Stimulated activated CD4-positive, alpha-beta T cell treated with anti-CD3 and anti-CD28 coated beads, Interleukin-1b, Interleukin-23, amount 100 ng/mL, for 48 hours (primary cell): ENCODE measurements at places on chromosomes 13 and 19.

DNA sequence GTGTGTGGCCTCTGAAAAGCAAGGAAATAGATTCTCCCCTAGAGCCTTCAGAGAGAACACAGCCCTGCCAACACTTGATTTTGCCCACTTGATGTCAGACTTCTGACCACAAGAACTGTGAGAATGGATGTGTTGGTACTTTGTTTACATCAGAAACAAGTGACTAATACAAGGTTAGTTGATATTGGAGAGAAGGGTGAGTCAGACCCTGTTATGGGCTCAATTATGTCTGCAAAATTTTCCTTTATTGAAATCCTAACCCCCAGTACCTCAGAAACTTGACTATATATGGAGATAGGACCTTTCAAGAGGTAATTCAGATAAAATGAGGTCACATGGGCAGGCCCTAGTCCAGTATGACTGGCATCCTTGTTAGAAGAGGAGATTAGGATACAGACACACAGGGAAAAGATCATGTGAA, 226.7 kb downstream of the RFC3 start:
- DNase-seq: no peak

GRCh38 chr19:3125900-3126524, 9.8 kb upstream of the GNA15 start:
- DNase-seq: peak; percentile 75

DNA sequence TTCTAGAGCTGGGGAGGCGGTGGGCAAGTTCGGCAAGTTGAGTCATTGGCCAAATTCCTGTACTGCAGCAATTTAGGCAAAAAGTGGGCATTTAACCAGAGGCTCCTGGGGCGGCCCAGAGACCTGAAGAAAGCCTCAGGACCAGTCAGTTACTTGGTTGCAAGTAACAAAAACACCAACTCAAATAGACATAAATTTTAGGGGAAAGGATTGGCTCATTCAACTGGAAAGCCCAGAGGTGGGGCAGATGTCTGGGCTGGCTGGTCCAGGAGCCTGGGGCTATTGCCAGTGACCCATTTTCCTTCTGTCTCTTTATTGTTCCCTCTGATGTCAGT, 97.1 kb downstream of the SIPA1L3 start:
- no peak for DNase-seq

GRCh38 chr13:20193907-20194631, 1.3 kb upstream of the GJB2 start:
- DNase-seq: peak; percentile 30

- DNase-seq: no peak
Measured at GRCh38 chr13:74869846-74870245, 612.1 kb downstream of the TBC1D4 start.

DNA sequence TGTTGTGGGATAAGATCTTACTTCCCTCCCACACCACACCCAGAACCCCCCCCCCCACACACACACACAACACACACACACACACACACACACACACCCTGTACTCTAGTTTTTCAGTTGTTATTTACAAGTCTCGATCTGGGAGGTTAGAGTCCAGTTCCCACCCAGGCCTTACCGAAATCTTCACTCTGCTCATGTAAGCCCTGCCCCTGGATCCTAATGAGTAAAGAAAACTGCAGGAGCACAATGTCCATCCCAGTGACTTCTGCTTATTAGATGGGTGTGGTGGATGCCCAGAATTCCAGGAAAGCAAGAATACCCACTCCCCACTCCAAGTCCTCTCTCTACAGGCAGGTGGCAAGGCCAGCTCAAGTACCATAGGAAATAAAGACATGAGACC, 23.0 kb downstream of the STARD13 start:
- no peak for DNase-seq

DNA sequence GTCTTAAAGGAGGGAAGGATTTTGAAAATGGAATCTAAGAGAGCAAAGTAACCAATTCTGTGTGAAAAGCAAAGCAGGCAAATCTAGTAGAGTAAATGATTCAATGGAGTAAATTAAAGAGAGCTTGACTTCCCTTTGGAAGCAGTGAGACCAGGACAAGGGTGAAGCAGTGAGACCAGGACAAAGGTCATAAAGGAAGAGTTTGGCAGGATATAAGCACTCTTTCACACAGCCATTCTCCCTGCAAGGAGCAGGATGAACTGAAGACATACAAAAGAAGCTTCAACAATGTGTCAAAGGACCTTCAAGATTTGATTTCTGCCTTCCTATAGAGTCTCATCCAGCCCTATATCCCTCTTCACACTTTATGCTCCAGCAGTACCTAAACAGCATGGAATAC, 123.8 kb downstream of the ENOX1 start:
- no peak for DNase-seq

DNA sequence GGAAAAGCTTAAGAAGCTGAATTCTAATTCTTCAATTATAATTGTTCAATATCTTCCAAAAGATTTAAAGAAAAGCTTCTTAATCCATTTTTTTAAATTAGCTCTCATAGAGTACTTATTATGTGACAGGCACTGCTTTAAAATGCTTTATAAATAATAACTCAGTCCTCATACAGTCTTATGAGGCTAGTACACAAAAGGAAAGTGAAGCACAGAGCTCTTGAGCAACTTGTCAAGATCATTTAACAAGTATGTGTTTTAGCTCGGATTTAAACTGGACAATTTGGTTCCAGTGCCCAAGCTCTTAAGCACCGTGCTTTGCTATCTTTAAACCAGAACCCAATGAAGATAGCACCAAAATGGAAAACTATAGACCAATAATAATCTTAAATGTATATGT, 106.1 kb downstream of the DHRS12 start:
- DNase-seq: no peak

DNA sequence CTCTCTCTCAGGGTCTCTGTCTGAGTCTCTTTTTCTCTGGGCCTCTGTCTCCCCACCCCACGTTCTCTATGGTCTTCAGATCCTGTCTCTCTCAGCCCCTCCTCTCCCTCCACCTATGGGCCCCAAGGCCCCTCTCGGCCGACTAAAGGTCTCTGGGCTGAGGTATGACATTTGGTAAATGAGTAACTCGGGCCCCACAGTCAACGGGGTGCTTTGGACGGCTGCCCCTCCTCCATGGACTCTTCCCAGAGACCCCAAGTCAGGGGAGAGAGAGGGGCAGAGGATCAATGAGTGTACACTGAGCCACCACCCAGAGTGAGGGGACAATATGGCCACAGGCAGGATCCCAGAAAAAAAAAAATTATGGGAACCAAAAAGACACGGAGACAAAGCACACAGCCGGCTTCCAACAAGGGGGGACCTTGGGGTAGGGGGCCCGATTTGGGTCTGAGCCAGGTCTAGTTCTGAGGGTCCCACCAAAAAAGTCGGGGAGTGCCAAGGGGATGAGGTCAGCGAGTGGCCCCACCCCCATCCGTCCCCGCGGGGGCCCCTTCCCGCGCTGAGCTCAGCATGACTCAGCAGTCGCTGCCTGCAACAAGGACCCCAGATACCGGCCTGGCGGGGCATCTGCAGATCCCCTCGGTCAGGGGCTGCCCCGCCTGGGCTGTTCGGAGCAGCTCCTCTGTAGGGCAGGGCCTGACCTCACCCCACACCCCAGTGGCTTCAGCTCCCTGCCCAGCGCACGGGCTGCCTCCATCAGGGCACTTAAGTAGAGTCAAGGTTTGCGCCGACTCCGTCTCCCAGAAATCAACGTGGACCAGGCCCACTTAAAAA, 1.5 kb upstream of the FTL start:
- peak; percentile 78 for DNase-seq

DNA sequence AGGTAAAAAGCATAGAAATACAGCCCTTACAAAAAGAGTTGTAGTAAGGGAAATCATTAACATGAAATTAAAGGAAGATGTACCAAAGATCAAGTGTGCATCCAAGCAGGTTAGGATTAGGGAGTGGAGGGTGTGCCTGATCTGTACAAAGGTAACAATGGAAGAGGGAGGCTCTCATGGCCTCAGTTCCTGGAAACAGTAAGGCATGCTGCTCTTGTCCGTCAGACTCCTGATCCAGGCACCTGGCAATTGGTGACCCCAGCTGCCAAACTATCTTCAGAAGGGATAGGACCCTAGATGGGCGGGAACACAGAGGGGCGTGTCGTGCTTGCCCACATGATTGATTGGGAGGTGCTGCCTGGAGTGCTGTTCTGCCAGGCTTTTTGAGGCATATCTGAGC, 4.5 kb downstream of the TEX26 start:
- no peak for DNase-seq

DNA sequence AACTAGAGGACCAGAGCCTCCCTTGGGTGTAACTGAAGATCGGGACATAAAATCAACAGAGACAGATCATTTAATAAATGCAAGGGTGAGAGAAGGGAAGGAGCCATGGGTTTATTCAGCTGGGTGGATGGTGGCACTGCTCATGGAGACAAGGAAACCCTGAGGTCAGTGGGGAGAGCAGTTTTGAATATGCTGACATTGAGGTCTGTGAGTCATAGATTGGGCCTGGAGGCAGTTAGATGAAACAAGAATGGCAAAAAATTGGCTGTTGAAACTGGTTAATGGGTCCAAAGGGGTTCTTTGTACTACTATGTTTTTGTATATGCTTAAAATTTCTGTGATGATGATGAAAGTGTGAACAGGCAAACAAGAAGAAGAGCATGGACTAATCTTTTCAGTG, 5.1 kb upstream of the GTF3A start:
- DNase-seq: no peak

DNA sequence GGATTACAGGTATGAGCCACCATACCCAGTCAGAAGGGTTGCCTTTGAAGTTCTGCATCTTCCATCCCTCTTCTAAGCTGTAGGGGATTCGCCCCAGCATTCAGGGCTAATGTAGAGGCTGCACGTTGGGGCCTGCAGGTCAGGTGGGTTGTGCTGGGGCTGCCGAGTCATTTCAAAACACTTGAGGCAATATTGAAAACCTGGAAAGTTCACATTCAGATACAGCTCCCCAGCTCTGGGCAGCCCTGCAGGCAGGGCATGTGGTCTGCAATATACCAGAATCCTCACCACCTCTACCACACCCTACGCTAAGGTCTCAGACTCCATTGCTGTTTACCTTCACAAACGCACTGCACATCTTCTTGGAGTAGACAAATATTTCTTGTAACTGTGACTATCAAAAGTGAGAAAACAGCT, 24.6 kb downstream of the CCNE1 start:
- DNase-seq: peak; percentile 66

- DNase-seq: no peak
Measured at GRCh38 chr13:100980171-100980570, 305.6 kb upstream of the TMTC4 start.

DNA sequence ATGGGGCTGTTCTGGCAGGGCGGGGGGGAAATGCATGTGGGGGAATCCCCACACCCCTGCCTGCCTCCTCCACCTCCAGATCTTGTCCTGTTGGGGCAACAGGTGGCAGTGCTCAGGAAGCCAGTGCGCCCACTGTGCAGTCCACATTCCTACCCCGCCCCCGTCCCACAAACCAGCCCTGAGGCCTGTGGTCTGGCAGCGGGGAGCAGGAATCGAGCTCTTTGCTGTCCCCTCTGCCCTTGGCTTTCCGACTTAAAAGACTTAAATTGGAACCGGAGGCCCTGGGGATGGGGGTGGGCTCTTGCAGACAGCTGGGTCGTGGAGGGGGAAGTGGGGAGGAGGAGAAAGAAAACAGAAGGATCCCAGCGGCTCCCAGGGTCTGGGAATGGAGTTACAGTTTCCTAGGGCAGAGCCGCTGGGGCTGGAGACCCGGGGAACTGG, 4.3 kb downstream of the NANOS3 start:
- DNase-seq: no peak

DNA sequence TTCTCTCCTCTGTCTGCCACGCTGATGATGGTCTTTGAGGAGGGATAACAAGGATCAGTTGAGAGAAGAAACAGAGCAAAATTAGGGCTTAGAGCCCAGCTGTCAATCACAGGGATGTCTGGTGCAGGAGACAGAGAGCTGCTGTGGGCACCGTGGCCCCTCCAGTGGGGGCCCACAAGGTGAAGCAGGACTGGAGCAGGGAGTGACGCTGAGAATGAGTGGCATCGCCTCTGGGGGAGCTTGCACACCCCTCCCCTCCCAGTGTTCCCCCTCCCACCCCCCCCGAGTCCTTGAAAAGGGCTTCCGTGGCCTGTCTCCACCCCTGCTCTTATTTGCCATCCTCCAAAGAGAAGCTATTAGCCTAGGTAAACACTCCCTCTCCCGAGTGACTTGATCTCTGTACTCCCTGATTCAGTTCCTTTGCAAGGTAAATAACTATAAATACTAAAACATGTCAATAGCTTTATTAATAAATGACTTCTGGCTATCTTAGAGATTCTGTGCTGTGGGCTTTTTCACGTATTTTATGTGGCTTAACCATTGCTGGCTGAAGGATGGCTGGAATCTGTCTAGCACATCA, 440.0 kb downstream of the ZNF536 start:
- DNase-seq: no peak

GRCh38 chr13:79281339-79281747, 124.7 kb downstream of the RBM26 start:
- no peak for DNase-seq
